NCI-H146 (cell line): ENCODE measurements at places on chromosomes 12 and 14.

DNA sequence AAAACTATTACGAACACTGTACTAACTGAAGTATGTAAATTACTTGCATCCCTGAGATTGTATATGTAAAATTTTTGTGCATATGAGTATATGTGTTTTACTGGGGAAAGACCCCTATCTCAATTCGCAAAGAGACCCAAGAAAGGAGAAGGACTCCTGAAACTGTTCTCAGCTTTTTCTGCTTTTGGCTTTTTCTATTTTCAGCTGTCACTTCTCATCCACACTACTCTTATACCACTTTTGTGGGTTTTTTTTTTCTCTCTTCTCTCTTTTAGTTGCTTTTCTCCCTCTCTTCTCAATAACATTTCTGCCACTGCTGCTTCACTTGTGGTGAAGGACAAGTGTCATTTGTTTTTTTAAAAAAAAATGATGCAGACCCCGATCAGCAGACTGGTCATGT lies 39.8 kb downstream of the NIN start:
- no peak for DNase-seq

DNA sequence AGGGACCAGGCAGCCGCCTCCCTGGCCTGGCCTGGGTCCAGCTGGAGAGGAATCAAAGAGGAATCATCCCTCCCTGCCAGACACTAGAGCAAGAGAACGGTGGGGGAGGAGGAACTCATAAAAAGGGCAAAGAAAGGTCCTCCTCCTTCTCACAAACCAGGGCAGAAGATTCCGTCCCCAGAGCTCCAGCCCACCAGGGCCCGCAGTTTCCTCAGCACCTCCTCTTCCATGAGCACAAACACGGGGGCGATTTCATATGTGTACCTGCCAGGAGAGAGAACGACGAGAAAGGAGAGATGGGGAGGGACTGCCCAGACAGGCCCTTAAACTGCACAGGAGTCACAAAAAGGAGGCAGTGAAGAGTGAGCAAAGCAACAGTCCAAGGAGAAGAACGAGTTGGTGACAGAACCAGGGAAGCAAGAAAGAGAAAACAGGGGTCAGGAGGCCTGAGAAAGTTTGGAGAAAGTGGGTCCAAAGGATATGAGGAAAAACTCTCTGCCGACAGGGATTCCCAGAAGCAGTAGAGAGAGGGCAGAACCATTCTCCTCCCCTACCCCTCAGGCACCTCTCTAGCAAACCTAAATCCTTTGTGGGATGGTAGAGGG lies 8.7 kb upstream of the ZNF740 start:
- DNase-seq, result no peak

DNA sequence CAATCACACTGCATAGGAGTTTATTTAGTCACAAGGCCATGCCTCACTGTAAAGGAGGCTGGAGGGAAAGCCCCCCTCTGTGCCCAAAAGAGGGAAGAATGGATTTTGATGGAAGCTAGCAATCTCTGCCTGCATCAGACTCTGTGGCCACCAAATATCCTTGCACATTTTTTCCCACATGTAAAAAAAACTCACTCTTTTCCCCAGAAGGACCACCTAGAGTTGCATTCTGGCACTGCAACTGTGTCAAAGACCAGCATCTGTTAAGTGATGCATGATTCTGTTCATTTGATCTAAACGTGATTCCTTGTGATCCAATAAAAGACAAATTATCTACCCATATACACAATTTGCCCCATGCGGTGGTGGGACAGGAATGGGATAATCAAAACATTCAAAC lies 8.0 kb downstream of the RHOJ start:
- no peak for DNase-seq

GRCh38 chr12:3233797-3234196 lies 156.6 kb downstream of the TSPAN9 start:
- no peak for DNase-seq

DNA sequence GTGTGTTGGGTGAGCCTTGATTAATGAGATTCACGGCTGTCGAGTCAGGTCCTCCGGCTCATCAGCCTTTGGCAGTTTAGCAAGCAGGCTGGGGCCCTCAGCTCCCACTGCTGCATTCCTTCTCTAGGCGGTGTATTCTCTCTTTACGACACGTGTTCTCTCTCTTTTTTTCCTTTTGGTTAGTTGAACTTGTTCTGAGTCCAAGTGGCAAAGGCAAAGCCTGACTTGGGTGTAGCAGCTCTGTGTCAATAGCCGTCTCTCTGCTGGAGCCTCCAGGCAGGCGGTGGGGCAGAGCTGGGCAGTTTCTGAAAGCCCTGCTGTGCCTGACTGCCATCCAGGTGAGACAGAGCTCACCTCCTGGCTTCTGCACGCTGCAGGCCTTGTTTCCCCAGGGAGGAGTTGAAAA lies 46.6 kb downstream of the SUSD6 start:
- peak; percentile 79 for DNase-seq

DNA sequence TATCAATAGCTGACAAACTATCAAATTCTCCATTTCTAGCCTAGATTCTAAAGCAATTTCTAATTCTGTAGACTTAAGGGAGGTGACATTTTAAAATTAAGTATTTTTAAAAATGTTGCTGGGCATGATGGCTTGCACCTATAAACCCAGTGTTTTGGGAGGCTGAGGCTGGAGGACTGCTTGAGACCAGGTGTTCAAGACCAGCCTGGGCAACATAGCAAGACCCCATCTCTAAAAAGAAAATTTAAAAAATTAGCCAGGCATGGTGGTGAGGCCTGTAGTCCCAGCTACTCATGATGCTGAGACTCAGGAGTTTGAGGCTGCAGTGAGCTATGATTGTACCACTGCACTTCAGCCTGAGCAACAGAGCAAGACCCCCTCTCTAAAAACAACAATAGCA lies 15.1 kb downstream of the MGST1 start:
- no peak for DNase-seq

DNA sequence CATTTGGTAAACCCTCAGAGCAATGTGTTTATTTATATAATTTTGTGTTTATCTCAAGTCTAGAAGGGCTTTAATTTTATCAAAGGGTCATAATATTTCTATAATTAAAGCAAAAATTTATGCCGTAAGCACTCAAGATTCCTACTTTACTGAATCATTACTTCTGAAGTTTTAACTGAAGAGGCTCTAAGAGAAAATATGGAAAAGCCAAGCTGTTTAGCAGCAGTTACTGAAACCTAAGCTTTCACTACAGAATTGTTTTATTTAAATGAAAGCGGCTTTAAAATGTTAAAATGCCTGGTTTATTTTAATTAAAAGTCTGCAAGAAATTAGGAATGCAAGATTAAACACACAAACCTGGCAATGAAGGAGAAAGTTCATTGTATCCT lies 73.9 kb upstream of the BBS10 start:
- no peak for DNase-seq

DNA sequence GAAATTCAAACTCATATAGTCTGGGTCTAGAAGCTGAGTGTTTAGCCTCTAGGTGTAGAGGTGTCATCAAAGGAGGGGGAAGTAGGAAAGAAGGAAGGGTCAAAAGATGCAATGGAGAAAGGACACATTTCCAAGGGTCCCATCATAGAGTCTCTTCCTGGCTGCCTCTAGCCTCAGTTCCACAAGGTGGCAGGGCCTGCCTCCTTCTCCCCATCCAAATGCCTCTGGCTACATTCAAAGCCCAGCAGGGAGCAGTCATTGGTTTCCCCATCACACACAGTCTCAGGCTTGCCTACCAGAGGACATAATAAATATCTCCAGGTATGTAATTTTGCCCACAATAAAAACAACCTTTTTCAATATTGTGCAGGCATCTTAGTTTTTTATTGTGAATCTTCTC lies 2.1 kb upstream of the CCT2 start:
- DNase-seq, result peak; percentile 6

DNA sequence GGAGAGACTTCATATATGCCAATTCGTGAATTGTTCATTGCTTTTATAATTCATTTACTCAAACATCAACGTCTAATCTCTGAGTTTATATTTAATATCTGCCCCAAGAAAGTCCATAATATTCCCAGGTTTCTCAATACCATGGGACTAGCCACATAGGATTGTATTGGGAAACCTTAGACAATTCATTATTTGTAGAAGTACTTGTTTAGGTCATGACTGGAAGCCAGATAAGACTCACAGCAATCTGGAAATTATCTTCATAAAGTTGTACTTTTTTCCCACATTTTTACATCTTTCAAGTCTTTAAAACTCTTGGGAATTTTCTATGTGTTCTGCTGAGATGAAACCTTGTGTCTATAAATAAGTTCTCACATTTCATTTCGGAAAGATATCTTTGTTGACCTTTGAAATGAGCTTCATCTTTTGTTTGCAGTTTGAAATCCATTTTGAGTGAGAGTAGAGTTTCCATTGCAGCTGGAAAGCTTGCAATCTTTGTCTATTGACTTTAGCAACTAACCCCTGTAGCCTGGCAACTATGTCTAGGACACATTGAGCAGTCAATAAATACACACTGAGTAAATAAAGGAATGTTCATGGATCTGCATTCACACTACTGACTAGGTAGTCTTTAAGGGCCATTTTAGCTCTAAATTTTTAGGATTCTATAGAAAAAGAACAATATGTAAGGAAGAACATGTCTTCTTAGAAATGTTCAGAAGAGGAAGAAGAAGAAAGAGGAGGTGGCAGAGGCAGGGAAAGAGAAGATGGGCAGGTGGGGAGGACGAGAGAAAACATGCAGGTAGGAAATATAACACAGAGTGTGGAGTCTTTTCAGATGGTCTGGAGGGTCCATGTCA lies 154.4 kb downstream of the LRIG3 start:
- peak; percentile 96 for DNase-seq

GRCh38 chr14:92770484-92770883 lies 22.1 kb upstream of the LGMN start:
- DNase-seq, result no peak

DNA sequence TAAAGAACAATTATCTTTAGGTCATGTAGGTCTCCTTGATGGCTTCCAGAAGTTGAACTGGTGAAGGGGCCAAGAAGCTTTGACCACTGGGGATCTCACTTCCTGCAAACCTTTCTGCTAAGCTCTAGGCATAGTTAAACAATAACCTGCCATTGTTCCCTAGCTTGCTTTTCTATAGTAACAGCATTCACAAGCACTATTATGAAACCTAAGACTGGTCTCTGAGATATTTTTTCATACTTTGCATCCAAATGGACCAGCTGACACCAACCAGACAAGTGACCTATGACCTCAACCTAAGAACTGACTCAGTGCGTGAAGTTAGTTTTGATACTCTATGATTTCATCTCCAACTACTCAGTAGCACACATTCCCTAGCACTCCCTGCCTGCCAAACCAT lies 129.1 kb downstream of the PTPRB start:
- no peak for DNase-seq

GRCh38 chr12:104535369-104535768 lies 78.6 kb downstream of the CHST11 start:
- no peak for DNase-seq

DNA sequence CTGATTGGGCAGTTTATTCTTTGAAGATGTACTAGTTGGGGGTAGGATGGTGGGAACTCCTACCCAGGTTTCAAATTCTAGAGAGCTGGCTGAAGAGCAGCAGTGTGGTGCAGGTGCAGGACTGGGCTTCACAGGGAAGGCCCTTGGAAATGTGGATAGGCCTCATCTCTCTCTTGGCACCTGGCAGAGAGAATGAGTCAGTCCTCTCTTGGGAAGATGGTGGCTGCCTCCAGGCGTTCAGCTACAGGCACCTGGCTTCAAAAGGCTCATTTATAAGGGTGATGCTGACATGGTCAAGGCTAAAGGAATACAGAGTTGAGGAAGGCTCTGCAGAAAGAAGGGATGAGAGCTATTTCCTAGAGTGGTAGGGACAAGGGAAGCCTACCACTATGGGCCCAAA lies 179.7 kb upstream of the VASH1 start:
- DNase-seq, result no peak

GRCh38 chr12:10140001-10140400 lies 10.0 kb upstream of the CLEC7A start:
- peak; percentile 46 for DNase-seq

DNA sequence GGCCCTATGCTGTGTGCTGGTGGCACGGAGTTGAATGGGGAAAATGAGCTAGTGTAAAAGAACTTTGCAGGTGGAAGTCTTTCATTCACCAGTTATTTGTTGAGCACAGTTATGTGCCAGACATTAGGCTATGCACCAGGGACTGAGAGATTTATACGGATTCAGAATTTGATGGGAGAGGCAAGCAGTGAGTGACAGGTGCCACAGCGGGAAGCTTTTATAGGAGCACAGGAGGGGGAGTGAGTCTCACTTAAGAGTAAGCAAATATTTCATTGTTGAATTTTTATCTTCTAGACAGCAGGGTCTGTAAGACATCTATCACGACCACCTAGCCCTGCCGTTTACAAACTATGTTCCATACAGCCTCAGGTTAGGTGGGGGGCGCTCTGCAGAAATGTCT lies 320.6 kb downstream of the SNAPC1 start:
- DNase-seq, result no peak

DNA sequence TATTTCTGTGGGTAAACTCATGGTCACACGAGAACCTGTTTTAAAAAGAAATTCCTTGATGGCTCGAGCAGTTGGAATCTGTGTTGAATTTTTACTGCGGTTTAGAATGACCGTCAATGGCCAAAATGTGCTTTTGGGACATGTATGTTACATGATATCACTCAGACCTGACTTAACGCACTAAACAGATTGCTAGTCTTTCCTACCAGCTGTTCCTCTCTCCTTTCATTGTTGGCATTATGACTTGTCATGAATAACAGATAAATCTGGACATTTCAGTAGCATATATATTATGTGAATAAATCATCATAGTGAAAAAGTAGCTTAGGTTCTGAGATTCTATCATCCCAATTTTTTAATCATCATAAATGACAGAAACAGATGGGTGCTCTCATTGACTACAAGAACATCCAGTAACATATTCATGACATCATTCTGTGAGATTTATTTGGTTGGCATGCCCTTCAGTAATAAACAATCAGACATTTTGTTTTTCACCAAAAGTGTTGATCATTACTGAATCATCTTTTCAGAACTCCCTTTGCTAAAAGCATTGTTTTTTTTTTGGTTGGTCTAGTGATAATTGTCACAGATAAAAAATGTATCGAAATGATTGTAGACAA lies 57.9 kb upstream of the NAV3 start:
- no peak for DNase-seq

- peak; percentile 55 for DNase-seq
These were observed 3.2 kb downstream of the USP44 start for GRCh38 chr12:95548056-95548538.

DNA sequence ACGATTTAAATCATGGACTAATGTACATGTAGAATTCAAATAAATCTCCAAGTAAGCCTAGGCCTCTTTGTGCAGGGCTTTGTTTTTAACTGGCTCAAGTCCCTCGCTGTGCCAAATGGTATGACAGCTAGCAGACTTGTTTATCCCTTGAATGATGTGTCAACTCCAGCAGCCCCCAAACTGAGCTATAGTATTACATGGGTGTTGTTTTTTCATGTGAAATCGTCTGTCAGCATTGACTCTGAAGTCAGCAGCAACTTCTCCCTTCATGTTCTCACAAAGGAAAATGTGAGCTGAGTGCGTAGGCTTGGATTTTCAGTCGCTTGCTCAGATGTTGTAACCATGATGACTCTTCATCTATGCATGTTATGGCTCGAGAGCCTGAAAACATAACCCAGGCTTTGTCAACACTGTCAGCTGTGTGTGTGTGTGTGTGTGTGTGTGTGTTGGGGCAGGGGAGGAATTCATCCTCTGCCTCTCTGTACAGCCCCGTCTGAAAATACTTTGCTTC lies 73.3 kb downstream of the PTHLH start:
- DNase-seq, result no peak

GRCh38 chr12:12837025-12837812 lies 24.1 kb downstream of the DDX47 start:
- peak; percentile 21 for DNase-seq
